ENCODE measurements at places on chromosomes 16 and 17.
A peak's percentile ranks its signal among the peaks of the same experiment; 100 is the strongest.

- H3K4me3 ChIP-seq: no peak overlapping the region
- H3K27me3 ChIP-seq: no peaks in the 10 kb centered on the region
- no peak for DNase-seq
- H3K27ac ChIP-seq: no peak overlapping the region
- H3K4me1 ChIP-seq: no peaks in the 10 kb centered on the region
Measured at GRCh38 chr17:82837586-82838320, 2.1 kb downstream of the ZNF750 start.

DNA sequence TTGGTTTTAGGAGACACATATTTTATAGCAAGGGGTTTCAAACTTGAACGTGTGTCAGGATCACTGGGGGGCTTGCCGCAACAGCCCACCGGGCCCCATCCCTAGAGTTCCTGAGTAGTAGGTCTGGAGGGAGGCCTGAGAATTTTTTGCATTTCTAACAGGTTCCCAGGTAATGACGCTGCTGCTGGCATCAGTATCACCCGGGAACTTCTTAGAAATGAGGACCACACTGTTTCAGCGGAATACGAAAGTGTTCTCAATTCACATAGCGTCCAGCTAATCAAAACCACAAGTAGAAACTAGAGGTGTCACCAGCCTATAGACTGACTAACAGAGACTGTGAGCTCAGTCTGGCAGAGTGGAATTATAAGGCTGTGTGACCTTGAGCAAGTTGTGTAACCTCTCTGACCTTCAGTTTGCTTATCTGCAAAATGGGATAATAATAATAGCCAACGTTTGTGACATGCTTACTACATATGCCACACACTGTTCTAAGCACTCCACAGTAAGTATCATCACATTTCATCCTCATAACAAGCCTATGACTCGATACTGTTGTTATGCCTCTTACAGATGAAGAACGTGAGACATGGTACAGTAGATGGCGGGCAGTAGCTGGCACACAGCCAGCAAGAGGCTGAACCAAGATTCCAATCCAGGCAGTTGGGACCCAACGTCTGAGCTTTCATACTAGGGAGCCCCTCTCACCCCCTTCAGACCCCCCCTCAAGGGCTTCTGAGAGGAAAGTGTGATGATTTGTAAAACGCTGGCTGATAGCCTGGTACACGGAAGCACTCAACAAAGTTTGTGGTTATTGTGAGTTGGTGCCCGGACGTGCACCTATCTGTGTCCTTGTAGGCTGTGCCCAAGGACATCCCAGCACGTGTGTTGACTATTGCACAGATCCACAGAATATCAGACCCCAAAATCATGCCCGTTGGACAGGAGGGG lies 4.6 kb upstream of the ICAM2 start:
- peak overlapping the region; percentile 43 for H3K4me3 ChIP-seq
- no peaks in the 10 kb centered on the region for H3K36me3 ChIP-seq
- no peak for DNase-seq

DNA sequence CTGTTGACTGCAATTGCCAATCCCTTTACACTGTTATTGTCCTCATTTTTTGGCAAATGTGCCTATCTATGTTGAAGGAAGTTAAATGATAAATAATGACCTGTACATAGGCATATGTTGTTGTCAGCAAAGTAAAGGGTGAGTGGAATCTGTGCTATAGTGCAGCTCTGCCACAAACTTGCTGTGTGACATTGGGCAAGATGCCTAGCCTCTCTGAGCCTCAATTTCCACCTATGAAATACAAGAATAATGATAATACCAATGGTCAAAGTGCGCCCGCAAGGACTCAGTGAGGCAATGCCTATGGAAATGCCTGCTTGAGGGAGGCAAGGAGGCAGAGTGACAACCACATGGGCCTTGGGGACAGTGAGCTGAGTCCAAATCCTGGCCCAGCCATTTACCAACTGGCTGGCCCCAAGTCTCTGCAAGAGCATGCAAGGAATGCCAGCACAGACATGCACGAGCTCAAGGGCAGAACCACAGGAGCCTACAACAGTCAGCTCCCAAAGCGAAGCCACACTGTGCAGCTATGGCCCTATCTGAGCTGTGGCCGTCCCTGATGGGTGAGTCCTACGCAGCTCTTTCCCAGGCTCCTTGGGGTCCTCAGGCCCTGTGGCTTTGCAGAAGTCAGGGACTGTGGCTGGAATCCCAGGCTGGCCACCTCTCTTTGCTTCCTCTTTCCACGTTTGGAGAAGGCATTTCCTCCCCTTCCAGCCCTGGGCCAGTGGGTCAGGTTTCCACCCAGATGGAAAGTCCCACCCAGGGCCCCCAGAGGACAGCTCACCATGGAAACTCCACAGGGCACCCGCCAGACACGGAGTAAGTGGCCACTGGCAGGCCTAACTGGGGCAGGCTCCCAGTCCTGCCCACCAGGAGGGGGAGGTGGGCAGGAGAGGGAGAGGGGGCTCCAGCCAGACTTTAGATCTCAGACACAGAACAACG lies 82.1 kb downstream of the ZNF423 start:
- H3K27ac ChIP-seq: no peak overlapping the region
- no peaks in the 10 kb centered on the region for H3K27me3 ChIP-seq
- no peak for DNase-seq
- no peaks in the 10 kb centered on the region for H3K4me1 ChIP-seq

DNA sequence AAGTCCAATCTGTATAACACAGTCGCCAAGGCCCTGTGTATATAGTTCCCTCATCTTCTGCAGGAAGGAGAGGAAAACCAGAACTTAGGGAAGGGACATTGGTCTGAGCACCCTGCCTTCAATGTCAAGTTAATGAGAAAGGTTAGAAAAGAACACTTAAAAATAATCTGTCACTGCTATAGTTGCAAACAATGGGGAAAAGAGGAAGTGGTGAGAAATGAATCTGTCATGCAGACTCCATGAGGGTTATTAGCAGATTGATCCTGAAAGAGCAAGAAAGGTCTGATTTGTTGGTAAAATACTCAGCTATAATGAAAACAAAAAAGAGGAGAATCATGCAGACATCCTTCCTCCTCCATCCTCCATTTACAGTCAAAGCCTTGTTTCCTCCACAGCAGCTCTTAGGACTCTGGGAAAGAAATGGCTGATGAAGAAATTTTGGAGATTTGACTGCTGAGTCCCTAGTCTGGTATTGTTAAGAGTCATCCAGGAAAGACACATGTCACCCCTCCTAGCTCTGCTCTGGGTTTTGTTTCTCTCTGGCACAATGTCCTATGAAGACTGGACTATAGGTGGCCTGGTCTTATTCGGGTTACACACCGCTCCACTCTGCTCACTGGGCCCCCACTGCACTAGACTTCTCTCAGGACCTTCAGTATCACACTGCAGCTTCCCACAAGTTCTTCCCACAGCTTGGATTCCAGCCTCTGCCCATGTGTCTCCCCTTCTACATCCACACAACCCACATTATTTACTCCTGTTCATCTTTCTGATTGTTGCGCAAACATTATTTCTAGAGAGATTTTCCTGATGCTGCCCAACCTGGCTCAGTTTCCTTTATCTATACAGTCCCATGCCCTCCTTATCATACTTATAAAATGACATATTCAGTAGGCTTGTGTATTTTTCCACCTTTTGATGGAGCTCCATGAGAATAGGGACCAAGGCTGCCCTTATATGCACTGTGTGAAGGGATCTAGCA lies 56.5 kb upstream of the XYLT1 start:
- no peak overlapping the region for H3K4me3 ChIP-seq
- H3K36me3 ChIP-seq: no peaks in the 10 kb centered on the region

- no peak overlapping the region for H3K4me3 ChIP-seq
- H3K4me1 ChIP-seq: no peaks in the 10 kb centered on the region
- peaks cover 14% of the 10 kb centered on the region for H3K36me3 ChIP-seq
- H3K27me3 ChIP-seq: no peaks in the 10 kb centered on the region
- no peak for DNase-seq
Measured at GRCh38 chr17:4724650-4725049, 6.6 kb upstream of the MED11 start.

DNA sequence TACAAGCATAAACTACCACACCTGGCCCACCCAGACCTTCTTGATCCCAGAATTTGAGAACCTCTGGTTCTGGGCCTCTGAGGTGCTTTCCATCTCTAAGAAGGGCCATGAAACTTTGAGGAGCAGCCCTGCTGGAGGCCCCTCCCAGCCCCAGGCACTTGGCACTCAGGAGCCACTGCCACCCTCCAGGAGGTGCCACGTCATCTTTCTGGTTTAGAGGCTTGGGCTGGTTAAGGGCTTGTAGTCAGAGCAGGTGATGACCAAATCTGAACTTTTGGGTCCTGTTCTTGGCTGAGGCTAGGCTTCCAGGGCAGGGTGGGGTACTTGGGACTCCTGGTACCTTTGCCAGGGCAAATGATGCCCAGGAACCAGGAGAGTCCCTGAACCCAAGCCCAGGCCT lies 13.8 kb upstream of the DLX4 start:
- H3K27me3 ChIP-seq: peaks cover 9% of the 10 kb centered on the region
- no peak for DNase-seq
- H3K4me1 ChIP-seq: no peaks in the 10 kb centered on the region
- H3K4me3 ChIP-seq: no peak overlapping the region

DNA sequence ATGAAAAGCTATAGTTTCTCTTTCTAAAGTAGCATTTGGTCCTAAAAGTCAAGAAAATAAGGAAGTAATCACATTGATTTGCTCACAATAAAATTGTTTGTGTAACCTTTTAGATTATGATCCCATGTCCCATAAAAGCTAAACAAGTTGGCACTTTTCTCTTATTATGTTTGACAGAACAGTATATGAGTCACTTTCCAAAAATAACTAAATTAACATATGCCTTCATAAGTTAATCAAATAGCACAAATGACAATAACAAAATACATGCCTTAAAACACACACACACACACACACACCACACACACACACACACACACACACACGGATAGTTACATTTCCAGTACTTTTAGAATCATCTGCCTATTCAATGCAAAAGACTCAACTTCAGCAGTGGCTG lies 2.8 kb downstream of the MED13 start:
- H3K27ac ChIP-seq: no peak overlapping the region
- H3K4me3 ChIP-seq: no peak overlapping the region
- H3K36me3 ChIP-seq: no peaks in the 10 kb centered on the region
- peaks cover 60% of the 10 kb centered on the region for H3K4me1 ChIP-seq
- DNase-seq: no peak
- no peaks in the 10 kb centered on the region for H3K27me3 ChIP-seq

DNA sequence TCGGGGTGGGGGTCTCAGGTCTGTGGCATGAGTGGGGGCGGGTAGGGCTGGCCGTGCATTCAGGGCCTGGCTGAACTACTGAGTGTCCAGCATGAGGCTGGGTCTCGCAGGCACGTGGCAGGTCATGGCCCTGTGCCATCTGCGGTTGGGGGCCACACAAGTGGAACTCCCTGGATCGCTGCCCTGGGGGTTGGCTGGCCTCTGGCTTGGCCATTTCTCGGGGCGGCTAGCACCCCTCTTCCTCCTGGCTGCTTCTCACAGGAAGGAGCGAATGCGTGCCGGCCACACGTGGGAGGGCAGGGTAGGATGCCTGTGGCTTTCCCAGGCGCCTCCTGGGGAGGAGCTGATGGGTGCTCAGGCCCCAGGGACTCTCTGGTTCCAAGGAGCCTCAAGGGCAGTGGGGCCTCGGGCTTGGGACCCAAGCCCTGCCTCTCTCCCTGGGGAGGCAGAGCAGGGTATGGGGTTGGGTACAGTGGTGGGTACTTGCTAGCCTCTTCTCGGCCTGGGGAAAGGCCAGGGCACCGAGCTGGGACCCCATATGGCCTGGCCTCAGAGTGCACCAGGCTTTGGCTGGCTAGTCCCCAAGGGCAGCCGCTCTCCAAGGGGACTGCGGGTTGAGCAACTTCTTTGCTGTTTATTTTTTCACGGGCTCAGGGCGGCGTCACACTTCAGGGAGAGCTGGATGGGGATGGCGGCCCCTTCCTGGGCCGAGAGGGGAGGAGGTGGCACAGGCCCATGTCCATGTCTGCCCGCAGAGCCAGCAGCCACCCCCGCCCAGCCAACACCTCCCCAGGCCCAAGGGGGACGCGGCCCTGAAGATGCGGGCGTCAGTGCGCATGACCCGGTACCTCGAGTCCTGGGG lies 37.5 kb downstream of the ADCY7 start:
- no peaks in the 10 kb centered on the region for H3K27me3 ChIP-seq
- H3K36me3 ChIP-seq: peaks cover 76% of the 10 kb centered on the region
- H3K4me3 ChIP-seq: no peak overlapping the region
- H3K4me1 ChIP-seq: no peaks in the 10 kb centered on the region
- no peak for DNase-seq

- no peaks in the 10 kb centered on the region for H3K36me3 ChIP-seq
- no peaks in the 10 kb centered on the region for H3K4me1 ChIP-seq
- H3K27me3 ChIP-seq: no peaks in the 10 kb centered on the region
- no peak for DNase-seq
- H3K4me3 ChIP-seq: no peak overlapping the region
Measured at GRCh38 chr16:46629331-46630219, 8.4 kb upstream of the SHCBP1 start.

GRCh38 chr16:75065149-75065505 lies 51.5 kb downstream of the LDHD start:
- no peaks in the 10 kb centered on the region for H3K27me3 ChIP-seq
- H3K4me1 ChIP-seq: peaks cover 33% of the 10 kb centered on the region
- no peaks in the 10 kb centered on the region for H3K36me3 ChIP-seq
- peak overlapping the region; percentile 6 for H3K27ac ChIP-seq
- H3K4me3 ChIP-seq: no peak overlapping the region

- no peak overlapping the region for H3K4me3 ChIP-seq
- H3K36me3 ChIP-seq: no peaks in the 10 kb centered on the region
- no peaks in the 10 kb centered on the region for H3K27me3 ChIP-seq
- H3K4me1 ChIP-seq: no peaks in the 10 kb centered on the region
- no peak for DNase-seq
- H3K27ac ChIP-seq: no peak overlapping the region
Measured at GRCh38 chr16:25311950-25312349, 54.3 kb upstream of the ZKSCAN2 start.

GRCh38 chr16:15754821-15755534 lies 101.8 kb downstream of the MYH11 start:
- H3K4me1 ChIP-seq: no peaks in the 10 kb centered on the region
- no peak for DNase-seq
- H3K27me3 ChIP-seq: no peaks in the 10 kb centered on the region

GRCh38 chr17:3965118-3965800 lies 1.0 kb upstream of the ATP2A3 start:
- peak overlapping the region; percentile 80 for H3K4me3 ChIP-seq
- peak; percentile 61 for DNase-seq
- H3K4me1 ChIP-seq: peaks cover 37% of the 10 kb centered on the region
- peak overlapping the region; percentile 77 for H3K27ac ChIP-seq
- H3K27me3 ChIP-seq: no peaks in the 10 kb centered on the region
- H3K36me3 ChIP-seq: peaks cover 5% of the 10 kb centered on the region

GRCh38 chr17:78044280-78044835 lies 84.2 kb downstream of the TMC6 start:
- H3K27me3 ChIP-seq: no peaks in the 10 kb centered on the region
- no peak overlapping the region for H3K4me3 ChIP-seq
- H3K27ac ChIP-seq: no peak overlapping the region
- DNase-seq: no peak
- H3K36me3 ChIP-seq: peaks cover 11% of the 10 kb centered on the region

GRCh38 chr17:64384253-64385186 lies 6.1 kb downstream of the PECAM1 start:
- H3K27ac ChIP-seq: no peak overlapping the region
- no peaks in the 10 kb centered on the region for H3K36me3 ChIP-seq
- no peaks in the 10 kb centered on the region for H3K4me1 ChIP-seq

- H3K4me3 ChIP-seq: no peak overlapping the region
- no peak for DNase-seq
- H3K4me1 ChIP-seq: no peaks in the 10 kb centered on the region
- no peaks in the 10 kb centered on the region for H3K27me3 ChIP-seq
- no peaks in the 10 kb centered on the region for H3K36me3 ChIP-seq
Measured at GRCh38 chr16:88846088-88846487, 10.7 kb downstream of the GALNS start.
